Cardiac fibroblast (primary cell): ENCODE measurements at places on chromosomes 3 and 15.
A peak's percentile ranks its signal among the peaks of the same experiment; 100 is the strongest.

- DNase-seq, result no peak
These were observed 150.1 kb upstream of the FHIT start for GRCh38 chr3:61401359-61401758.

GRCh38 chr3:154176036-154176435 is 54.8 kb downstream of the ARHGEF26 start:
- peak; percentile 16 for DNase-seq

- DNase-seq, result no peak
These were observed 9.1 kb upstream of the UTS2B start for GRCh38 chr3:191339316-191339917.

DNA sequence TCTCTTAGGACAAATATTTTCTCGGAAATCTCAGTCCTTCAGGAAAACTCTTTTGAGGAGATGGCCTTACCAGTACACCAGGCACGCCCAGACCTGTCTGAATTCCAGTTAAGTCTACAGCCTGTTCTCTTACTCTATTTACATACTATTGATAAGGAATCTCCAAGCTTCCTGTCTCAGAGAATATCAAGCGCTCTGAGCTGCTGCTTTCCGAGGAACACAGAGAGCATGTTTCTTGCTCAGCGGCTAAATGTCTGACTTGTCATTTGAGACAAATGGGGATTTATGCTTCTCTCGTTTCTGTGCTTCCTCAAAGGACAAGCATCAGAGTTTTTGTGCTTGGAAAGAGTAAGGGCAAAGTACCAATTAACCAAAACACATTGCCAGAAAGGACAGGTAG is 112.4 kb upstream of the CCDC54 start:
- peak; percentile 36 for DNase-seq
